ENCODE measurements at places on chromosomes 11 and 22.

DNA sequence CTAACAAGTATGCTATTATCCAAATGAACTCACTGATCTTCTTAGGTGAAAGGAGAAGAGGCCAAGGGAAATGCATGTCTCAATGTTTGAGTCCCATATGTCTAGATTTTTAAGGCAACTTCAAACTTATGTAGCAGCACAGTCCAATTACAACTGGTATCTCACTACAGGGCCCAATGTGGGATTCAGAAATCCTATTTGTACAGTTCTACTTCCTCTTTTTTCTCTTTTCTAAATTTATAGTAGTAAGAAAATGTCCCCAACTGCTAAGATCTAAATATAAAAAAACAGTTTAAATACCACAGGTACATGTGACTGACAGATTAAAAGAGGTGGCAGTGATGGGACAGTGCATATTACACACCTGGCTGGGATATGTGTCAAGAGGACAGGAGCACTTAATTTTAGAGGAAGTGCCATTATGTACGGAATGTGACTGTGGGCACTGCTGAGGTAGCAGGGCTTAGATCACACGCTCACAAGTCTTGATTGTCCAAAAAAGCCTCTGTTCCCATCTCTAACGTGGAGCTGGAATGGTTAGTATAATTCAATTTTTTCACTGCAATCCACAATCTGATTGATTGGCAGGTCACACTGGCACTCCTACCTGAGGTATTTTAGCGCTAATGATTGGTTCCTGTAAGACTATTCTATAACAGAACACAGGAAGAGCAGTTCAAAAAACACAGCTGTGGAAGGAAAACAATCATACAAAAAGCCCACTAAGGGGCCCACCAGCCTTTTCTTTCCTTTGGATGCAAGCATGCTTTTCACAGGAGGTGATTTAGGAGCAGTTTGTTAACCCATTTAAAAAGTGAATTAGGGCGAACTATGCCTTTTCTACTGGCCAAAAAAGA is 34.6 kb downstream of the APOL5 start:
- H3K27me3 ChIP-seq = no peaks in the 10 kb centered on the region
- H3K27ac ChIP-seq = no peak overlapping the region
- no peak for DNase-seq
- no peaks in the 10 kb centered on the region for H3K4me1 ChIP-seq

GRCh38 chr11:122258446-122259194 is 142.6 kb upstream of the BLID start:
- H3K4me3 ChIP-seq = no peak overlapping the region

GRCh38 chr11:117829369-117829725 is 4.8 kb upstream of the FXYD2 start:
- no peaks in the 10 kb centered on the region for H3K36me3 ChIP-seq
- H3K4me3 ChIP-seq = no peak overlapping the region
- peak; percentile 43 for DNase-seq
- peak overlapping the region; percentile 21 for H3K27ac ChIP-seq

- H3K4me1 ChIP-seq = no peaks in the 10 kb centered on the region
- H3K36me3 ChIP-seq = no peaks in the 10 kb centered on the region
- no peak overlapping the region for H3K27ac ChIP-seq
- no peak for DNase-seq
- H3K4me3 ChIP-seq = no peak overlapping the region
- H3K27me3 ChIP-seq = peaks cover 3% of the 10 kb centered on the region
Measured at GRCh38 chr22:48838376-48838775, 989.3 kb downstream of the BRD1 start.

DNA sequence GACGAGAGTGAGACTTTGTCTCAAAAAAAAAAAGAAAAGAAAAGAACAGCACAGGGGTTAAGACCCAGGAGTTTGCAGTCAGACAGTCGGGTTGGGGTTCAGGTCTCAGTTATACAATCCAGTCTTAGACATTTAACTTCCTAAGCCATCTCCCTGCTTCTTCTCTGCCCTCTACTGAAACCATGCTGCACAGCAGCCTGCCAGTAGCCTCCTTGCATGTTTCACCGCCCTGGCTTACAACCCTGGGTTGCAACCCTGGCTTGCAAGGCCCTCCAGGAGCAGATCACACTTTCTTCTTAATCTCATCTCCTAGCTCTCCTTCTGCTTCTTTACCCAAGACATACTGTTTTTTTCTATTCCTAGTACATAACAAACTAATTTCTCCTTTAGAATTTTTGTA is 5.9 kb upstream of the B3GAT3 start:
- no peak overlapping the region for H3K27ac ChIP-seq
- no peak for DNase-seq
- no peaks in the 10 kb centered on the region for H3K4me1 ChIP-seq
- no peak overlapping the region for H3K4me3 ChIP-seq
- H3K27me3 ChIP-seq = no peaks in the 10 kb centered on the region

DNA sequence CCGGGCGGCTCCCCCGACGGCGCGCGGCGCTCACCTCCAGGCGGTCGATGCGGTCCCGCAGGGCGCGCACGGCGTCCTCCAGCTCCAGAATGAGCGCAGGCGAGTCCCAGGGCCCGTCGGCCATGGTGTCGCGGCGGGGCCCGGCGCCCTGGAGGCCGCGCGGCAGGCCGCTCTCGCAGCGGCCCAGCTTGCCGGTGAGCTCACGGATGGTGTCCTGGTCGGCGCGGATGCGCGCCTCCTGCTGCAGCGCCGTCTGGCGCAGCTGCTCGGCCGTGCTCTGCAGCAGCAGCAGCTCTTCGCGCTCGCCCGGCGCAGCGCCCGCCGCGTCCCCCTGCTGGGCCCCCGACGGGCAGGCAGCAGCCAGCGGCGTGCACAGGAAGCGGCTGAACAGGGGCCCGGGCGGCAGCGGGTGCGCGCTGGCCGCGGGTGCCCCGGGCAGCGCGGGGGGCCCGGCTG is 599 bp downstream of the NPTXR start:
- H3K4me1 ChIP-seq = peaks cover 20% of the 10 kb centered on the region
- peak overlapping the region; percentile 43 for H3K4me3 ChIP-seq
- peak; percentile 78 for DNase-seq
- H3K27ac ChIP-seq = no peak overlapping the region
- no peaks in the 10 kb centered on the region for H3K27me3 ChIP-seq

- no peaks in the 10 kb centered on the region for H3K36me3 ChIP-seq
- no peak for DNase-seq
- H3K27me3 ChIP-seq = no peaks in the 10 kb centered on the region
Measured at GRCh38 chr11:114257621-114258558, 38.3 kb upstream of the NNMT start.

GRCh38 chr22:26463688-26464087 is 19.9 kb downstream of the HPS4 start:
- H3K4me3 ChIP-seq = no peak overlapping the region
- no peak overlapping the region for H3K27ac ChIP-seq
- DNase-seq = no peak
- H3K36me3 ChIP-seq = peaks cover 44% of the 10 kb centered on the region
- H3K4me1 ChIP-seq = no peaks in the 10 kb centered on the region

DNA sequence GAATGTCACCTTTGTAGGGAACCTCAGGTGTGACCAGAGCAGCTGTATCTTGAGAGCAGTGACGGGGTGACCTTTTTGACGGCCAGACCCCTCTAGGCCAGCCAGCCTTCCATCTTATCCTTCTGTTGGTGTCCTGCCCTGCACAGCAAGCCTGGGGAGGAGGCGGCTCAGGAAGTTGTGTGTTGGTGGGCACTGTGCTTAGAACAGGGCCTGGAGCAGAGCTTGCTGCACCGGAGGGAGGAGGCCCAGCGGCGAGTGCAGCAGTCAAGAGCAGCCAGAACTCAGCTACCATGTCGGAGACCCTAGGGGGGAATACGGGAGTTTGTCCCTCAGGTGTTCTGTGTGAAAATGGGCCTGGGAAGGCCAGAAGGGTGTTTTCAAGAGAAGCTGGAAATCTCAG is 129.4 kb downstream of the OSBP2 start:
- H3K36me3 ChIP-seq = no peaks in the 10 kb centered on the region
- H3K27me3 ChIP-seq = peaks cover 20% of the 10 kb centered on the region
- no peaks in the 10 kb centered on the region for H3K4me1 ChIP-seq
- no peak overlapping the region for H3K4me3 ChIP-seq
- no peak for DNase-seq

- H3K27me3 ChIP-seq = no peaks in the 10 kb centered on the region
- H3K27ac ChIP-seq = peak overlapping the region; percentile 39
- no peak for DNase-seq
- no peaks in the 10 kb centered on the region for H3K36me3 ChIP-seq
Measured at GRCh38 chr22:36355362-36355761, 32.4 kb downstream of the MYH9 start.

- no peak for DNase-seq
- H3K27ac ChIP-seq = no peak overlapping the region
- H3K4me3 ChIP-seq = no peak overlapping the region
- peaks cover 4% of the 10 kb centered on the region for H3K27me3 ChIP-seq
- no peaks in the 10 kb centered on the region for H3K36me3 ChIP-seq
- no peaks in the 10 kb centered on the region for H3K4me1 ChIP-seq
Measured at GRCh38 chr11:124884869-124885479, 12.7 kb downstream of the ROBO4 start.

DNA sequence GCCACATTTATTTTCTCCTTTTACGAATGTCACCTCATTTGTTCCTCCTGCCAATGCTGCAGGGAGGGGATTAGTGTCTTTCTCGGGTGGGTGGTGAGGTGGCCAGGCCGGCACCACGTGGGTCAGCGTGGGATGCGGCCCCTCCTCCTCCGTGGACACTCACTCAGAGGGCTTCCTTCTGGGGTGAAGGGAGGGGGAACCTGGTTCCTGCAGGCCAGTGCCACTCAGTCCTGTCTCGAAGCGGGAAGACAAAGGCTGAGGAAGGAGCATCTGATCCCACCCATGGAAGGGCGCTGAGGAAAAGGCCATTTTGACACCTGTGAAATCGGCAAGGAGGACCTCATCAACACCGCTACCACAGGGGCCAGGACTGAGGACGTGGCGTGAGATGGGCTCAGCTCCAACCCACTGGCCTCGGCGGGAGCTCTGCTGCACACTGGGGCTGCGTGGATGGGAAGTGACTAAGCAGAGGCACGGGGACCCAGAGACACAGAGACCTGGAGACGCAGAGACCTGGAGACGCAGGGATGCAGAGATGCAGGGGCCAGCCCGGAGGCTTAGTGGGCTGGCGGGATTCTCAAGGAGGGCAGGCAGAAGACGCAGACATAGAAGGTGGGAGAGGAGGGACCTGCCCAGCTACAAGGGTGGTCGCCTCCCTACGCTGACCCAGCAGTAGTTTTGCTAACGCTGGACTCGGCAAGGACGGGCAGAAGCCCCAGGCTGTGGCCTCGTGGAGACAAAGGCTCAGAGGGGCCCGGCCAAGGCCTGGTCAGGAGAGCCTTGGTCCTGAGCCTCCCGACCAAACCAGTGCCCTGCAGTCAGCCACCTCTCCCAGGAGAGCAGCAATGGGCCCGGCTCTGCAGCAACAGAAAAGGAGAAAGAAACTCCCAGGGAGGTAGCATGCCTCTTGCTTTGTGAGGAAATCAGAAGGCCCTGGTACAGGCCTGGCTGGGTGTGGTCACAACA is 1071.2 kb downstream of the BRD1 start:
- H3K4me3 ChIP-seq = no peak overlapping the region
- H3K27me3 ChIP-seq = no peaks in the 10 kb centered on the region
- no peak overlapping the region for H3K27ac ChIP-seq
- H3K4me1 ChIP-seq = no peaks in the 10 kb centered on the region

DNA sequence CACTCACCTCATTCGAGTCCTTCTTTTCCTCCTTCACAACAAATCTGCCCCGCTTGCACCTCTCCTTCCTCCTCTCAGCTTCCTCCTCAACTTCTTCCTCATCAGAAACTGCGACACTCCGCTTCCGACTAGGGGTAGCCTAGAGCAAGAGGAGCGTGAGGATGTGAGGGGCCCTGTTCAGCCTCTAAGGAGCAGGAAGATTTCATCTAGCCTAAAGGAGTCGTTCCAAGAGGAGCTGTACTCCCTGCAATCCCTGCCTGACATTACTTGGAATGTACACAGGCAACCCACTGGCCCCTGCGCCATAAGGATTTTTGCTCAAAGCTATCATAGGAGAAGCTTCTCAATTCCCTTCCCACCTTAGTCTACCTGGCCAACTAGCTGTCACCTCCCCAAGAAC is 34.5 kb downstream of the MORC2 start:
- H3K4me1 ChIP-seq = peaks cover 58% of the 10 kb centered on the region
- peaks cover 86% of the 10 kb centered on the region for H3K36me3 ChIP-seq
- H3K27ac ChIP-seq = no peak overlapping the region
- no peak for DNase-seq

GRCh38 chr11:22336587-22336986 is 1.6 kb upstream of the SLC17A6 start:
- H3K4me3 ChIP-seq = no peak overlapping the region
- no peaks in the 10 kb centered on the region for H3K36me3 ChIP-seq
- H3K4me1 ChIP-seq = no peaks in the 10 kb centered on the region
- peaks cover 22% of the 10 kb centered on the region for H3K27me3 ChIP-seq
- H3K27ac ChIP-seq = no peak overlapping the region

- H3K36me3 ChIP-seq = no peaks in the 10 kb centered on the region
- H3K27ac ChIP-seq = no peak overlapping the region
- no peaks in the 10 kb centered on the region for H3K27me3 ChIP-seq
- no peak overlapping the region for H3K4me3 ChIP-seq
Measured at GRCh38 chr11:81237139-81237538, 1496.5 kb downstream of the FAM181B start.

DNA sequence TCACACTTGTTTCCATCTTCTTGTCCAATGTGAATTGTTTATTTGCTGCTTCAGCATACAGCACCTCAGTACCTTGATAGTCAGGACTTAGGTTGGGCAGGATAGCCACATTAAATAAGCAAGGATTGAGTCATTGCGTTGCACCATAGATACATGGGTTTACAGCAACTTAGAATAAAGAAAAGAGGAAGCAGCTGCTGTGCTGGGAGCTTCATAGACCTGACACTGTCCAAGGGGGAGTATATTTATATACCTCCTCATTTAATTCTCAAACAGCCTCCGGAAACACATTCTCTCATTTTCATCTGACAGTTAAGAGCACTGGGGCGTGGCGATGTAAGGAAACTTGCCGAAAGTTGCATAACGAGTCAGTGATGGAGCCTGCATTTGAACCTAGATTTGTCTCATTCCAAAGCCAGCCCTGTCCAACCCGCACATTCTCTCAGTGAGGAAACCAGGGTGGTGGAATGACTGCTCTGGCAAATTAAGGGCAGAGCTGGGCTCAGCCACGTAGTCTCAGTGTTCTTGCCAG is 42.2 kb downstream of the UBASH3B start:
- no peaks in the 10 kb centered on the region for H3K36me3 ChIP-seq
- DNase-seq = peak; percentile 56
- H3K27ac ChIP-seq = no peak overlapping the region
- peak overlapping the region; percentile 45 for H3K4me3 ChIP-seq

GRCh38 chr22:17866621-17867020 is 92.4 kb upstream of the BID start:
- no peak for DNase-seq
- no peaks in the 10 kb centered on the region for H3K27me3 ChIP-seq
- H3K36me3 ChIP-seq = no peaks in the 10 kb centered on the region
- no peak overlapping the region for H3K27ac ChIP-seq
- no peak overlapping the region for H3K4me3 ChIP-seq
- no peaks in the 10 kb centered on the region for H3K4me1 ChIP-seq

DNA sequence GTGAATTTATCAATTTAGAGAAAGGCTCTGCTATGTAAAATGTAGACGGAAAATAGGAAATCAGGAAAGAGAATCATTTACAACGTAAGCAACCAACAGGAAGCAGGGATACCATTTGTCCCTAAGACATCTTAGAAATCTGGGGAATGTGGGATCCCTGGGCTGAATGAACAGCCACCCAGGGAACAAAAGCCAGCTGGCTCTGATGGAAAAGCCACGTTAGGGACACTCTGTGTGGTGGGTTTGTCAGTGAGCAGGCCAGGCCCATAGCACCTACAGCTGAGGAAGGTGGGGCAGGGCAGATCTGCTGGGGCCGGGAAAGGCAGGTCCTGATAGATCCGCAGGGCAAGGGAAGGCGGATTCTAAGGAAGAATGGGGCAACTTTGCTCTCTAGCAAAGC is 87.1 kb upstream of the CSNK2A3 start:
- no peak for DNase-seq
- H3K36me3 ChIP-seq = no peaks in the 10 kb centered on the region
- no peak overlapping the region for H3K27ac ChIP-seq

All from CD8-positive, alpha-beta memory T cell (primary cell).